ENCODE measurements at places on chromosomes 6 and 20.

GRCh38 chr6:22783931-22784330 lies 214.6 kb downstream of the HDGFL1 start:
- no peak for DNase-seq

GRCh38 chr6:89208551-89208950 lies 8.6 kb downstream of the GABRR1 start:
- no peak for DNase-seq

DNA sequence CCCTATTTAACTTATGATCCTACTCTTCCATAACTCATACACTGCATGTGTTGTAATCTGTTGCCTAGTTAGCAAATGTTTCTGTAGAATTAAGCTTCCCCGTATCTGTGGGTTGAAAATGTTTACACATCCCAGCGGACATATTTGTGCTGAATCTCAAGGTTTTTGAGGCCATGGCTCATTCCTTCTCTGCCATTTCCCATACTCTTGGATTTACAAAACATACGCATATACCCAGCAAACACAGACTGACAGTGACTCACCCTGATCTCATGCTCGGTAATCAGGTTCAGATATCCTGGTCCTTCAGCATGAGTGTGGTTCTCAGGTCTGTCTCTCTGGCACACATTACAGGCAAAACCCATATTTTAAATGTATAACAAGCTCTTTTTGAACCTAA lies 58.7 kb downstream of the AGPAT4 start:
- peak; percentile 99 for DNase-seq

DNA sequence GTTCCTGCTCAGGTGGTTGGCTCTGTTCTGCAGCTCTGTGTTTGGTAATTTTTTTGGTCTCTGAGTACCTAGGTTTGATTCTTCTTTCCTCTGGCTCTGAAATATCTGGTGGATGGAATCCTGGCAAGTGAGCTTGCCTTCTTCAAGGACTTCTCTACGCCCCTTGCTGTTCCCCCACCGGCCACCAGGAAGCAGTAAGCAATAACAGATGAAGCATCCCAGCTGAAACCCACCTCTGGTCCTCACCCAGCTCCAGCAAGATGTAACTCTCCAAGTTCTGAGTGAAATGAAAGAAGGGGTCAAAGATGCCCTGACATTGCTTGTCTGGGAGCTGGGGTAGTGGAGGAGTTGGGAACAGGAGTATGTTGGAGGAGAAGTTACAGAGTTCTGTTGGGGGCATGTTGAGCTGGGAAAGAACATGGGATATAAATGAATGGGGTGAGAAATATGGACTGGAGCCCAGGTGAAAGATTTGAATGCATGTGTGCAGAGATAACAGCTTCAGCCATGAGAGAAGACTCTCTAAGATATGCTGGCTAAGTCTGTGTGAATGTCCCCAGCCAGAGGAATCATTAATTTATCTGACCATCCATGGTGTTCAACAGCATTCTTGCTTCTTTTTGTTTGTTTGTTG lies 51.3 kb upstream of the GLP1R start:
- no peak for DNase-seq

- DNase-seq, result no peak
These were observed 23.2 kb upstream of the TXNDC5 start for GRCh38 chr6:7933794-7934193.

All from AG04450 (cell line).